ENCODE measurements at places on chromosomes 2 and 18.

- no peak for DNase-seq
Measured at GRCh38 chr2:25236736-25237135, 68.4 kb upstream of the POMC start.

GRCh38 chr2:207256476-207257207, 90.9 kb upstream of the KLF7 start:
- no peak for DNase-seq

DNA sequence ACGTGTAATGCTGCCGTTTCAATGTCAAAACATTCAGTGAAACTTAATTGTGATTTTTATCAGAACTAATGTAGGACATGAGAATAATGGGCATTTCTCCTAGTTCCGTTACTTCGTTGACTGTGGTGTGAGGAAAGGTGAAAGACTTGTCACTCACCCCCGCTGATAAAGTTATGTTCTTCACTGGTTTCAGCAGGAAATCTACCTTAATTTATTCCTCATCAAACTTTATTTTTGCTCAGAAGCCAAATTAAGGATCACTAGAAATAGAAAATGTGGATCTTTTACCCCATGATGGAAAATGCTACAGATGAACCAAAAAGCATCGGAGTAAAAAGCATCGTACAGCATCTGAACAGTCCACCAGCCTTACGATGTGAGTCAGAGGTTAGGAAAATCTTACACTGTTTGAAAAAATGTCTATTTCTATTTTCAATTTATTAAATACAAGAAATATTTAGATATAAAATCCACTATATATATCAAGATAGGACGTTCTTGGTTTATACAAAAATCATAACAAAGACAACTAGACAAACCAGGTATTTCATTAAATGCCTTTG, 1.0 kb upstream of the ROCK1 start:
- DNase-seq = no peak

DNA sequence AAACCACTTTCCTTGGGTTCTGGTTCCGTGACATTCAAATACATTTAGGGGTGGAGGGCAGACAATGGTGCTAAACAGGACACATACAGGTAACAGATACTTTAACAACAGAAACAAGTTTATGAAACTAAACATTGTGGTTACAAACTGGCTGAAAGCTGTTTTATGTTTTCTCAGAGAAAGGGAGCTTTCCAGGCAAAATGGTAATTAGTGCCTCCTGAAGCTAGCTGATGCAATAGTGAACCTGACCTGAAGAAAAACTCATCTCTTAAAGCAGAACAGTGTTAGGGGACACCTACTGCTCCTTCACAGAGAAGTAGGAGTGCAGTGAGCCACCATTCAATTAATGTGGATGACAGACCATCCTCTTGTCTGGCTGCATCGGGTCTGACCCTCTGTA, 138.9 kb downstream of the CCDC148 start:
- no peak for DNase-seq

- no peak for DNase-seq
Measured at GRCh38 chr18:52907543-52908308, 567.7 kb downstream of the DCC start.

- no peak for DNase-seq
Measured at GRCh38 chr2:146323564-146323963, 1521.3 kb upstream of the ACVR2A start.

- no peak for DNase-seq
Measured at GRCh38 chr2:160194351-160194750, 5.7 kb downstream of the ITGB6 start.

DNA sequence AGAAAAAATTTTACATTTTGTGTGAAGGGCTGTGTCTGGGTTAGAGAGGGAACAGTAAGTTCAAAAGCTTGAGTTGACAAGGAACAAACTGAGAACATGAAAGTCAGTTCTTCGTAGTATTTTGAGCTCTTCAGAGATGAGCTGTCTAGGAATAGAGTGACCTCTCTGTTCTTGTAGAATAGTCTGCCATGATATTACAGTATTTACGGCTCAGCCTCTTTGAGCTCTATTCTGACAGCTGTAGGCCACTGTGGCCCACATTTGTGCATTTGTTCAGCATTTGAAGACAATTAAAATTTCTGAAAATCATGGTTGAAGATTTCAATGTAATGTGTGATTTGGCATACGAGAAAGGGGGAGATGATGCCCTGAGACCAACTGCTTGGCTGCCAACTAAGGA, 172.8 kb downstream of the MGAT5 start:
- DNase-seq = no peak

- no peak for DNase-seq
Measured at GRCh38 chr18:12857215-12857905, 26.7 kb downstream of the PTPN2 start.

DNA sequence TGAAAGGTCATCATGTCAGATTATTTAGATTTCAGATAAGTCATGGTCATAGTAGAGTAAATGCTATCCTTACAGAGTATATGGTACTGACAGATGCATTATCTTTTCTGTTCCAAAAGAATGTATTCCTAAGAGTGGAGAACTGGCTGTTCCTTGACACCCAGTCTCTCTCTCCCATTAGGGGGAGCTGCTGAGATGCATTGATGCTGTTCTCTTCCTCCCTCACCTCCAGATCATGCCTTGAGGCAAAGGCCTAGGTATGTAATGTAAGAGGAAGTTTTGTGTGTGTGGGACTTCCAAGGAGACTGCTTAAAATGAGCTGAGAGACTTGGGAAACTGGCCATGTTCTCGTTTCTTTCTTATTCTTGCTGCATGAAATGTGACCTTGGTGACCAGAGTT, 979.5 kb upstream of the CELF4 start:
- DNase-seq = no peak

- DNase-seq = no peak
Measured at GRCh38 chr2:103823847-103824246, 1030.1 kb upstream of the POU3F3 start.

DNA sequence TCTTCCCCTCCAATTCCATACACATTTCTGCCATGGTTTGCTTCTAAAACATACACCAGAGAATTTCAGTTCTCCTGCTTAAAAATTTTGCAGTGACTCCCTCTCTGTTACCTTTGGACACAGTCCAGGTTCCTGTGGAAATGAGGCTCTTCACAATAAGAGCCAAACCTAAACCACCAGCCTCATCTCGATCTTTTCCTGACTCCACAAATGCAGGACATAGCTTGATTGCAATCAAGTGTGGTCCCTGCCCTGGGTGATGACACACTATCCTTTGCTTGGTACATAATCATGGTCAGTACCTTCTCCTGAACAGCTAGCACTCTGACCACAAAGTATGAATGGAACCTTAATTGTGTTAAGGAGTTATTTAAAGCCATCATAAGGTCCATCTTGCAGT, 134.9 kb upstream of the CHAC2 start:
- no peak for DNase-seq

DNA sequence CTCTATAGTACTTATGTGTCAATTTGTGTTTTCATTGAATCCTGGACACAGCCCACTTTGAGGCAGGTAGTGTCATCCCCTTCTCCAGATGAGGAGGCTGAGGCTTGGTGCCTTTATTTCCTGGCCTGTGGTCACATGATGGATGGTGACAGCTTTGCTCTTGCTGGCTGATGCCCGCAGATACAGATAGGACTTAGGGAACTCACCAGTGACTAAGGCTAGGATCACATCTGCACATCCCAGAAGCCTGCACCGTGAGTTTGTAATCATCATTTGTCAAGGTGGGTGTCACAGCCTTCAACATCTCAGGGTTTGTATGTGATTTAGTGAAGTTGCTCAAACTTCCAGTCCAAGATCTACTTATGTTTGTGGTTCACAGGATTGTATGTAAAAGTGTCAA, 295.1 kb upstream of the RAB12 start:
- DNase-seq = no peak

- DNase-seq = no peak
Measured at GRCh38 chr18:36155851-36156757, 26.4 kb downstream of the ELP2 start.

DNA sequence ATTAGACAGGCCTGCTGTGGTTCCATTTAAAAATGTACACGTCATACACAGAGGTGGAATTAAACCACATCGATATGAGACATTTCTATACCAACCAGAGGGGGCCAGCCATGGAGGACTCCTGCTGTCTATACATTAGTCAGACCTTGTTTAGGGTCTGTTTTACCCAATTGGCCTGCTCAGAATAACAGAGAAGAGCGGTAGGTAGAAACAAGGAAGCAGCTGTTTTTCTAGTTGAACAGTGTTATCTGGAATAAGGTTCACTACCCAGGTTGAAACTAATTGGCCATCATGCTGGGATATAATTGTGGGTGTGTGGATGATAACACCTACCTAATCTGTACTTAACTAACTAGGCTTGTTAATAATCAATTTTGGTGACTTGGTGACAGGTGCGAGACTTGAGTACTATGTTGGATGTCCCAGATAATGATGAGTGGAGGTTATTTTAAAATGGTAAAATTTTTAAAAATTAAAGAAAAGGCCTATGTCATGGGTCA, 47.5 kb downstream of the RHBDD1 start:
- no peak for DNase-seq

DNA sequence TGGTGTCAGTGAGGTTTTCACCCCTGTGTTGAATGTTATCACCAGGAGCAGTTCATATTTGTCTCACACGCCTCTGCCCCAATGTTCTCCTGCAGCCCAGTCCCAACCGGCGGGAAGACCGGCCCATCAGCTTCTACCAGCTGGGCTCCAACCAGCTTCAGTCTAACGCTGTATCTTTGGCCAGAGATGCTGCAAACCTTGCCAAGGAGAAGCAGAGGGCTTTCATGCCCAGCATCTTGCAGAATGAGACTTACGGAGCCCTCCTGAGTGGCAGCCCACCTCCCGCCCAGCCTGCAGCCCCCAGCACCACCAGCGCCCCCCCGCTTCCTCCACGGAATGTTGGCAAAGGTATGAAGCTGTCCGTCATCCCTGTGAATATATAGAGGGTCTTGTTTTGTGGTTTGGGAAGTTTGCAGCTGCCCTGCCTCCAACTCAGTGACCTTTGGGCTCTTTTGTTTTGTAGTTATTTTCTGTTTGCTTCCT, 35.1 kb downstream of the ITGB1BP1 start:
- no peak for DNase-seq

GRCh38 chr2:12728221-12728777, 11.6 kb downstream of the TRIB2 start:
- no peak for DNase-seq

- no peak for DNase-seq
Measured at GRCh38 chr18:3323900-3324299, 62.0 kb downstream of the MYL12B start.

DNA sequence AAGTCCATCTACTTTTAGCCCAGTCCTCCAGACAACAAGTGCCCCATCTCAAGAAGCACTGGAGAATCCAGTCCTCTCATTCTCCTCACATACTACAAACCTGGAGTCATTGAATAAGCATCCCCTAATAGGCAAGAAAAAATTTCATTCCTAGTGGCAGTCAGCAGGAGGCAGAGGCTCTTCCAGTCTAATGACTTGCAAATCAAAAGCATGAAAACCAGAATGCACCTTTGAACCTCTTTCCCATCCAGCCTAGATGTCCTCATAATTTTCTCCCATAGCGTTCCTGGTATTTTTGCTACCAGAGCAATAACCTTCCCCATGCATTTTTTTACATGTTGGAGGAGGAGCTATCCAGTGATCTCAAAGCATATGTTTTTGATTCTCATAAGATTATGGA, 252.6 kb downstream of the TTC32 start:
- no peak for DNase-seq

- DNase-seq = no peak
Measured at GRCh38 chr2:16613539-16614011, 52.1 kb downstream of the CYRIA start.

DNA sequence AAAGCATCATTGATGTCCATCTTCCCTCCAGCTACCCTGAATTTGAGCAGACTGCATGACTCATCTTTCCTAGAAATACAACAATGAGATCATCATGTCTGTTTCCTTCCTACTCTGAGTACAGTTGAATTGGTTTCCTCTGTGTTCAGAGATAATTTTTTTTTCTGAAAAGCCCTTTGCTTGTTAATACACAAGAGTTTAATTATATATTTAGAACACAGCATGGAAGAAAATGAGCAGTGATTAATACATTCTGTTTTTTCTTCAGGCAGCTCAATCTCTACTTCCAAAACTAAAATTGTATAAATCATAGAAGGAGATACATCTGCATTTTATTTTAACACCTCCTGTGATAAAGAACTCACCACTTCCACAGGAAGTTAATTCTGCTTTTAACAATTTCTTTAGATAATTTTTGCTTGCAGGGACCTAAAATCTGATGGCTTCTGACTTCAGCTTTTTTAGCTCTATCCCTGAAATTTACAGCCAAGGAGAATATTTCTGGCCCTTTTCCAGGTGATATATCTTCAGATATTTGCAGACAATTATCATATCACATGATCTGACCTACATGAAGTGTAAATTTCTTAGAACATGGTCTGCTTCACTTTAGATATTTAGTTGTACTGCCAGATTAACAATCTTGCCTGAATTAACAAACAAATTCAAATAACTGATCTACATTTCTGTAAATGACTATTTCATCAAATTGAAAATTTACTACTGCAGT, 249.0 kb downstream of the TRIB2 start:
- DNase-seq = no peak

- no peak for DNase-seq
Measured at GRCh38 chr2:6441800-6442199, 423.9 kb downstream of the CMPK2 start.

DNA sequence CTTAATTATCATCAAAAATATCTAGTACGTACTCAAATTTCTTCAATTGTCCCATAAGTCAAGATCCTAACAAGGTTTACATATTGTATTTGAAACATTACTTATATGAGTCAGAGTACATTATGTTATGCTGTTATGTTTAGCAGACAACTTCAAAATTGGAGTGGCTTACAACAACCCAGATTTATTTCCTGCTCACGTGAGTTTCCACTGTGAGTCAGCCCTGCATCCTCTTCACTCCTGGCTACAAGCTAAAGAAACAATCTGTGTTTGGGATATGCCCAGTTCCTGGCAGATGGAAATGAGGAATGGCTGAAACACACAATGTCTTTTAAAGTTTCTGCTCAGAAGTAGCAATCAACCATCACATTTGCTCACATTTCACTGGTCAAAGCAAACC, 31.5 kb upstream of the TANC1 start:
- no peak for DNase-seq

- DNase-seq = no peak
Measured at GRCh38 chr2:29215073-29215472, 99.9 kb downstream of the CLIP4 start.

- DNase-seq = no peak
Measured at GRCh38 chr2:218448934-218449333, 30.0 kb downstream of the VIL1 start.

Data from substantia nigra (tissue), 51 donors.